ENCODE measurements at places on chromosomes 16 and 17.
A peak's percentile ranks its signal among the peaks of the same experiment; 100 is the strongest.

DNA sequence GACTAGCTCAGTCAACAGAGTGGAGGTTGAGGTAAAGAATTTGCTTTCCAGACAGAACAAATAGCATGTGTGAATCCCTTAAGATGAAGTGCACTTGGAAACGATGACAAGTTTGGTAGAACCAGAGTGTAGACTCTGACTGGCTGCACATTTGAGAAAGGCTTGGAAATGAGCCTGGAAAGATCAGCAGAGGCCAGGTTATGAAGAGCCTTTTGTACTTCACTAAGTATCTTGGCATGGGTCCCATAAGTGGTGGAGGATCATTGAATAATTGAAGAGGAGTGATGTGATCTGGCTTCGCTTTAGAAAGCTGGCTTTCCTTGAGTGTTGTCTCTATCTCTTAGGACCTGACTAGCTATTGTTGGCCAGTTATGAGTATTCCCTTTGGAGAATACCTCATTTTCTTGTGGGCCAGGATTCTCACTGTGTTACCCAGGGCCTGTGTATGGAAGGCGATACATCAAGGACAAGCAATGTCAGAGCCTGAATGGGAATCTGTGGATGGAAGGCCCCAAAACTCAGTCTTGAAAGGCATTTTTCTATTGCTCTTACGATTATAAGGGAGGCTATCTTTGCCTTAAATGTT is 329.8 kb downstream of the UTP18 start:
- no peak for DNase-seq

DNA sequence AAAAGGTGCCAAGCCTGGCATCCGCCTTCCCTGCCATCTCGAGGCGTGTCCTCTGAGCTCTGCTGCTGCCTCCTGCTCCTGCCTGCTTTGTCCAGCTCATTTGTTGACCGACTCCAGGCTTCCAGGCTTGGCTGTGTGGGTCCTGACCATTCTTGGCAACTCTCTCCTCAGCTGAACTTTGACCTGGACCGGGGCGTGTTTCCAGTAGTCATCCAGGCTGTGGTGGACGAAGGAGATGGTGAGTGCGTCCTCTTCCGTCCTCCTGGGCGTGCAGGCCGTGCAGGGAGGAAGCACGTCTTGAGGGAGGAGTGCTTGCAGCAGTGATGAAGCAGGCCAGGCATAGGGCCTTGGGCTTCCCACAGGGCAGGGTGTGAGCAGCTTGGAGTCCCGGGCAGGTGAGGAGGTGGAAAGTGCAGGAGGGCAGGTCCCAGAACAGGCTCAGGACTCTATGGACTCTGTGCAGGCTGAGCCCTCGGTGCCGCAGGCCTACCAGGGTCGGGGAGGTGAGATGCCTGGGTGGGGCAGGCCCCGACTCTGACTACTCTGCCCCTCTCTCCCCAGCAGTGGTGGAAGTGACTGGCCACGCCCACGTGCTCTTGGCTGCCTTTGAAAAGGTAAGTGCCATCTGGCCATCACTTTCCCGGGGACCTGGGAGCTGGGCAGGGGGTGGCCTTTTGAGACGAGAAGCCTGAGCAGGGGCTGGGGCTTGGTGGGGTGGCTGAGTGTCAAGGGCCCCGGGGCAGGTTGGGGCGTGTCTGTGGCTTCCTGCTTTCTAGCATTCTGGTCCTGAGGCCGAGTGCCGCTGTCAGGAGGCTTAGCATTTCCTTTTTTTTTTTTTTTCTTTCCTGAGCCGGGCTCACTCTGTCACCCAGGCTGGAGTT is 28.6 kb upstream of the NUDT16L1 start:
- no peak for DNase-seq

- no peak for DNase-seq
Observed at GRCh38 chr16:72568502-72568901, 396.5 kb upstream of the PMFBP1 start.

- no peak for DNase-seq
Observed at GRCh38 chr17:83149029-83149725, 69.8 kb downstream of the METRNL start.

- DNase-seq = no peak
Observed at GRCh38 chr17:77128896-77129567, 11.7 kb upstream of the SEC14L1 start.

GRCh38 chr17:41672153-41672552 is 16.5 kb upstream of the EIF1 start:
- no peak for DNase-seq

- no peak for DNase-seq
Observed at GRCh38 chr16:13032911-13033310, 131.5 kb downstream of the SHISA9 start.

DNA sequence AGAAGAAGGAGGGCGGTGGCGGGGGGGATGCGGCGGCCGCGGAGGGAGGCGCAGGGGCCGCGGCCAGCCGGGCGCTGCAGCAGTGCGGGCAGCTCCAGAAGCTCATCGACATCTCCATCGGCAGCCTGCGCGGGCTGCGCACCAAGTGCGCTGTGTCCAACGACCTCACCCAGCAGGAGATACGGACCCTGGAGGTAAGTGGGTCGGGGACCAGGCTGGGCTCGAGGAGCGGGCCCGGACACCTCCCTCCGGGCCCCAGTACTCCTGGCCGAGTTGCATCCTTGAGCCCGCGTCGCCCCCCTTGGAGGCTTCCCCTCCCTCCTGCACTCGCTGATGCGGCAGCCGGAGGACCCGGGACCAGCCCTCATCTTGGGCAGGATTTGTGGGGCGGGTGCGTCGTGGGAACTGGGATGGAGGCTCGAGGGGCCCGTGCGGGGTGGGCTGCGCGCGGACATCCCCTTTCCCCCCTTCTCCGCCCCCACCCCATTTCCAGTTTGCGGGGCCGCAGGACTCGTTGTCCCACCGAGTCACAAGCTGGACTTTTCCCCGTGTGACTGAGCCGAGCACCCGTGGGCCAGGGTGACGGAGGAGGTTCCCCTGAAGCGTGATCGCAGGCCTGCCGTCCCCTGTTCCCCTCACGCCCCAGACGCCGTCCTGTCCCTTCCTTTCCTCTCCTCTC is 572 bp downstream of the KSR1 start:
- DNase-seq = no peak

DNA sequence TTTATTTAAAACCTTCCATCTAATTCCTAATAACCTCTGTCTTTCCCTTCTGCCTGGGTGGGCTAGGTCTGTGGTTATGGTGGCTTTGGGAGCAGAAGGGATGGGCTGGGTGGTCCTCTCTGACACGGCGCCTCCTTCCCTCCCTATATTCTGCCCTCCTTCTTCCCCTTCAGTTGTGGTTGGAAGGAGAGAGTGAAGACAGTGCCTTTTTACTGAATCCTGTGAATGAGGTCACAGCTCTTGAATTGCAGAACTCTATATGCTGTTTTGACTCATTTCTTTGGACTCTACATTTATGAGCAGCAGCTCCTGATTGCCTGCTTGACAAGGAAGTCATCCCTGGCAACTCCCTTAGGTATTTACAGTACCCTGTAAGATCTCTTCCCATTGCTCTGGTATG is 256.0 kb upstream of the ELAC2 start:
- DNase-seq = no peak

DNA sequence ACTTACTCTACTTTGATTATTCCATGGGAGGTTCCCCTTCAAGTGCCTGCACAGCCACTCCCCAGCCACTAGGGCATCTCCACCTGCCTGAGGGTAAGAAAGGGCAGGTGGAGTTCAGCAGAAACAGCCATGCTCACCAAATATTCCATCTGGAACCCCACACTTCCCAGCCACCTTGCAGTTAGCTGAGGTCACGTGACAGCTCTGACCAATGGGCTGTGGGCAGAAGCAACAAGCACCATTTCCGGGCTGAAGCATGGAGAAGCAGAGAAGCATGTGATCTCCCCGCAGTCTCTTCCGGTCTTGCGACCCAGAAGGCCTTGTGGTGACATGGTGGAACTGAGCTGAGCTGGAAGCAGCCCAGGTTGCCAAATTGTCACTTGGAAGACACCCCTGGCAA is 108.6 kb downstream of the CCT6B start:
- DNase-seq = no peak

GRCh38 chr17:76682296-76682695 is 28.5 kb downstream of the MXRA7 start:
- DNase-seq = no peak

DNA sequence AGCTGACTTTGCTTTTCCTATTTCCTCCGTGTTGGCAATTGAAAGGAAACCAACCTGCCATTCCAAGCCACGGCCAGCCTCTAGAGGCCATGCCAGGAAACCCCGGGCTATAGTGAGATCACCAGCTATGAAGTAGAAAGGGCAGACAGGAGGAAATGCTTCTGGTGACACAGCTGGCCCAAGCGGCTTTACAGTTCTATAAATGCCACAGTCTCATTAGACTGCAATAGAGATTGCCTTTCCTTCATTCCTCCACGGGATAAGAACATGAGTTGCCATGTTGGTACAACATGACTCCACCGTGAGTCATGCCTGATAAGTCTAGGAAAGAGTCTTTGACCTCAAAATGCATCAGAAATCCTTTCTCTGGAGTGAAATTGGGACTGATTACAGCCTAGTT is 384.9 kb downstream of the GRIN2A start:
- peak; percentile 68 for DNase-seq

DNA sequence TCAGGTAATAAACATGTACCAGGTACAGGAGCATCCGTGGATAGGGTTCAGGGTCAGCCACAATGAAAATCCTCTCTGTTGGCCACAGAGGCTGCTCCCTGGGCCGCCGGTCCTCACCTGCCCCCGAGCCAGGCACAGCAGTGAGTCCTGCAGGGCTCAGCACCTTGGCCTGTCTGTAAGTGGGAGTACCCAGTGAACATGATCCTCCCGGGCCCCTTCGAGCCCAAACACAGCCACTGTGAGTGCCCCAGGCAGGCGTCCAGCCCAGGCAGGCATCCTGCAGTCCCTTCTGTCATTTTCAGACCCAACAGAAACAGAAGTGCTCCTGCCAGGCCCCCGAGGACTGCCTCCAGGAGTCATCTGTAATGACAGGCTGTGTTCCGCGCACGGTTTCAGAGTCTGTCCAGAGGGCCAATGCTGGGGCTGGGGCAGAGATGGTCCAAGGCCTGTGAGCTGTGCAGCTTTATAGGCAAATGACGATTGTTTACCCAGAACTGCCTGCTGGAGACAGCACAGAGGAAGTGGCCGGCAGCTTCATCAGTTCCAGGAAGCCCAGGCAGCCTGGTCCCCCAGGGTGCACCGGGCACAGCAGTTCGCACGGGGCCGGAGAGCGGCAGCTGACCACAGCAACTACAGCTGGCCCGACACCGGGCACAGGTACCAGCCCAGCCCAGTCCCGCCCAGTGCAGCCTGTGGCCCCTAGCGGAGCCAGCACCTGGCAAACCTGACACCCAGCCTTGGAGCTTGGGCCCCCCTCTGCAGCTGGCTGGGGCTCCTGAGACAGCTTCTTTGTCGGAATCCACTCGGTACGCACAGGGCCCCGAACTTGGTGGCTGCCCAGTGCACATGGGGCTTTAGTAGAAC is 13.2 kb downstream of the SLC7A5 start:
- no peak for DNase-seq

DNA sequence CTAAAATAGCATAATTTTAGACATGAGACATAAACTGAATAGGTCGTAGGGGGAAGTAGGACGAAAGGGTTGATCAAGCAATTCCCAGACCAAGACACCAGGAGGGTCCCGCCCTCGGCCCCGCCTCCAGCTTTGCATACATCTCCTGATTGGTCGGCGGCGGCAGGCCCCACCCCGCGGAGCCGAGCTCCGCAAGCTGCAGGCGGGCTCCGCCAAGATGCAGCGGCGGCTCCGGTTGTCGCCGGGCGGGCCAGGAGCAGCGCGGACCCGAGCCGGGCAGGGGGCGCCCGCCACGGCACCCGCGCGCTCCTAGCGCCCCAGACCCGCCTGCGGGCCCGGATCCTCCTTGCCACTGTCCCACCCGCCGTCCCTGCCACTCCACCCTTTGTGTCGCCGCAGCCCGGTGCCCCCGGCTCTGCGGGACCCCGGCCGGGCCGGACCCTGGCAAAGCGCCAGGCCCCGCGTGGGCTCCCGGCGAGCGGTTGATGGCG is at the start of gene CDR2L:
TSS of gene CDR2L (plus strand) at position 215 of the 491 bp plus-strand sequence. CDS start 412 bp downstream, outside the sequence.
- DNase-seq = peak; percentile 54

DNA sequence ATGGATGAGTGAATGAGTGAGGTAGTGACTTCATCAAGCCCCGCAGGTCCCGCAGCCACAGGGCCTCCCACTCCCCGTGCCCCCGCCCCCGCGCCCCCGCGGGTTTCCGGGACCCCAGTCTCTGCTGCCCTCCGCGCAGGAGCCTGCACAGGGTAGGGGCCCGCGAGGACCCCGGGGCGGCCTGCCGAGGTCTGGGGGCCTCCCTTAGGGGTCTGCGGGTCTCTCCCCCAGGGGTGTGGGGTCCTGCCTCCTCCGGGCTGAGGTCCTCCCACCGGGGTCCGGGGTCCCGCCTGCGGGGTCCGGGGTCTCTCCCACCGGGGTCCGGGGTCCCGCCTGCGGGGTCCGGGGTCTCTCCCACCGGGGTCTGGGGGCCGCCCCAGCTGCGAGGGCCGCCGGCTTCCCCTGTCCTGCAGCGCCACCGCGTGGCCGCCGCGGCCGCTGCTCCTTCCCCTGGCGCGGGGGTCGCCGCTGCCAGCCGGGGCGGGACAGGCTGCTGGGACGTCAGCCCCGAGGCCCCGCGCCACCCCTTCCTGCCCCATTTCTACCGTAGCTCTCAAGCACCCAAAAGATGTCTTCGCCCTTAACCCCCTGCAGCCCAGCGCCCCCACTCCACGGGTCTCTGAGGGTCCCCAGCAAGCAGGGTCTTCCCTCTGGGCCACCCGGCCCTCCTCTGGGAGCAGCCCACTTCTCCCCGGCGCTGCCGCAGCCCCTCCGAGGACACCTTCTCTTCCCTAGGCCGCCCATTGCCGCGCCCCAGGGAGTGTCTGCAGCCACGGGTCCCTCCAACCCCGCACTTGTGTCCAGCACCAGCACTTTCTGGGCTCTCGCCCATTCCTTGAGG is 10.4 kb upstream of the CHMP6 start:
- DNase-seq = no peak

- peak; percentile 67 for DNase-seq
Observed at GRCh38 chr16:54135361-54136275, 151.0 kb downstream of the IRX3 start.

GRCh38 chr16:49085686-49086085 is 196.0 kb downstream of the CBLN1 start:
- no peak for DNase-seq

DNA sequence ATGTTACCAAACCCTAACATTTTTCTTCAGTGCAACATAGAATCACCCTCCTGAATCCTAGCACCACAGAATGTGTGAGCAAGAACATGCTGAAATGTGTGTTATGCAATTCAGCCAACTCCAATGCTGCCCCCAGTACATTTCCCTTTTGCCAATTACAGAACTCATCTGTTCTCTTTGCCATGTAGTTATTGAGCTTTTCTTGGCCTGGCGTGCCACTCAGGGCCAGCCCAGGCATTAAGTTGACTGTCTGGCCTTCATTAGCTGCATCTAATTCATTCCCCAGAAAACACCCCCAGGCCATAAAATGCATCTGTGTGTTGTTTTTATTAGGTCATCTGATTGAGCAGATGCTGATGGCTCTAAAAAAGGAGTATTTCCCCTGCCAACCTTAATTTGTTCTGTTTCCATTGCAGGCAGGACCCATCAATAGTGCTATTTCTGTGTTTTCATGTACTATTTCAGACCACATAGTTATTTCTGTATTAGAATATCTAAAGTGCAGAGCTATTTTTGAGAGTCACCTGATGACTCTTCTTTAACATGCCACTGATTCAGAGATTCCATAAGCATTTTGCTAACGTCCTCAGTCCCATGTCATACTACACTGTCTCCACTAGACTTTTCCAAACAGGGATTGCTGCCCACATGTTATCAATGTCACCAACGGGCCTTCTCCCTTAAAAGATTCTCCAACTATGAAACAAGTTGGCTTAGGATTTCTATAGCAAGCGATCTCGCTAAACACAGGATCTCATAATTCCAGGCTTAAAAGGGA is 969.7 kb downstream of the CDH11 start:
- no peak for DNase-seq

GRCh38 chr17:79104898-79105600 is 30.4 kb downstream of the ENGASE start:
- no peak for DNase-seq

Measured in HS-27A (cell line).